Activated B cell treated with CpG ODN at 0.5 μM for 24 hours (primary cell): ENCODE measurements at places on chromosomes 4 and X.

DNA sequence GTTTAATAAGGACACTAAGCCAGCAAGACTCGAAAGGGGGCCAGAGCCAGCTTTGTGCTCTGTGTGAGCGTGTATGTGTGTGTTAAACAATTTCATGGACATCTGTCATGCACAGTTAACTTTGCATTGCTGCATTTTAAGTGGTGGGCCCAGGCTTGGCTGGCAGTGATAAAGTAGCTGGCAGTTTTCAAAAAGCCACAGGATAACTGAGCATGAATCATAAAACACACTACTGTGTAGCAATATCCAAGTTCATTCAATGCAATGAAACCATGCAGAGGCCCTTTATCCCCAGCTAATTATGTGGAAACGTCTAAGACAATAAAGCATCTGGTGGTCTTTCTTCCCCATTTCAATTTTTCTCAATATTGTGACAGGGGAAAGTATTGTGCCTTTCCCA lies 132.9 kb downstream of the NKX6-1 start:
- H3K36me3 ChIP-seq = no peaks in the 10 kb centered on the region
- H3K4me1 ChIP-seq = no peaks in the 10 kb centered on the region
- no peak overlapping the region for H3K4me3 ChIP-seq
- no peak for DNase-seq

- no peak overlapping the region for H3K27ac ChIP-seq
- no peaks in the 10 kb centered on the region for H3K36me3 ChIP-seq
- DNase-seq = no peak
- H3K4me1 ChIP-seq = no peaks in the 10 kb centered on the region
Observed at GRCh38 chr4:103498161-103499070, 221.4 kb downstream of the TACR3 start.

GRCh38 chr4:114728426-114728825 lies 129.8 kb downstream of the UGT8 start:
- no peak overlapping the region for H3K4me3 ChIP-seq
- no peak for DNase-seq
- no peaks in the 10 kb centered on the region for H3K27me3 ChIP-seq
- H3K36me3 ChIP-seq = no peaks in the 10 kb centered on the region
- H3K27ac ChIP-seq = no peak overlapping the region

- no peak overlapping the region for H3K4me3 ChIP-seq
- no peak for DNase-seq
- H3K36me3 ChIP-seq = no peaks in the 10 kb centered on the region
- peaks cover 26% of the 10 kb centered on the region for H3K4me1 ChIP-seq
- H3K27me3 ChIP-seq = peaks cover 12% of the 10 kb centered on the region
Observed at GRCh38 chr4:48030470-48030869, 13.9 kb downstream of the NIPAL1 start.

DNA sequence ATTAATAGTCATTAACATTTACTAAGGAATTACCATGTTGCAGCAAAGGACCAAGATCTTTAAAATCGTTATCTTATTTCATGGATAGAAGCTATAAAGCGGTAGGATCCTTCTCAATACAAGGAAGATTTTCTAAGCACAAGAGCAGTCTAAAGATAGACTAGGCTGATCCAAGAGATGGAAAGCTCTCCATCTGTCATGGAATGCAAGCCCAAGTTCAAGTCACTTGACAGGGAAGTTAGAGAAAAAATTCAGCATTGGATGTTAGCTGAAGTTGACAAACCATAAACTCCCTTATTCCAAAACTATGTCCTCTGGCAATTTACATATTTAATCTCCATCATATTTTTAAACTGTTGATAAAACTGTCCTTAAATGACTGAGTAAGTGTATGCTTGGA lies 177.7 kb downstream of the LDB2 start:
- H3K4me1 ChIP-seq = no peaks in the 10 kb centered on the region
- no peak overlapping the region for H3K27ac ChIP-seq
- H3K4me3 ChIP-seq = no peak overlapping the region
- H3K27me3 ChIP-seq = no peaks in the 10 kb centered on the region

DNA sequence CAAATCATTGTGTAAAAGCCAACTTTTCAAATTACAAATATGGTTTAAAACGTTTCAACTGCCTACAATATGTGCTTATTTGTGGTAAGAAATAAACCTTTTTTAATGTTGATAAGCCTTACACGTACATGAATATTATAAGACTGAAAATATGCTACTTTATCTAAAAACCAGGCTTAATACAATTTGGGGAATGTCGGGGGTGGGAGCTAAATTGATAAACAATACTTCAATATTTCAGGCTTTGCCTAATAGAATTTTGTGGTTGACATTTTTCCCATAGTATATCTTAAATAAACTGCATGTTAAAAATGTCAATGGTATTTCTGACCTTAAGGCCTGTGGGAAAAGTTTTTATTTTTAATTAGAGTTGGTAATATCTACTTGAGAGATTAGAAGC lies 69.8 kb upstream of the SLIT2 start:
- DNase-seq = no peak
- no peaks in the 10 kb centered on the region for H3K36me3 ChIP-seq
- H3K27ac ChIP-seq = no peak overlapping the region
- no peaks in the 10 kb centered on the region for H3K27me3 ChIP-seq
- H3K4me3 ChIP-seq = no peak overlapping the region

DNA sequence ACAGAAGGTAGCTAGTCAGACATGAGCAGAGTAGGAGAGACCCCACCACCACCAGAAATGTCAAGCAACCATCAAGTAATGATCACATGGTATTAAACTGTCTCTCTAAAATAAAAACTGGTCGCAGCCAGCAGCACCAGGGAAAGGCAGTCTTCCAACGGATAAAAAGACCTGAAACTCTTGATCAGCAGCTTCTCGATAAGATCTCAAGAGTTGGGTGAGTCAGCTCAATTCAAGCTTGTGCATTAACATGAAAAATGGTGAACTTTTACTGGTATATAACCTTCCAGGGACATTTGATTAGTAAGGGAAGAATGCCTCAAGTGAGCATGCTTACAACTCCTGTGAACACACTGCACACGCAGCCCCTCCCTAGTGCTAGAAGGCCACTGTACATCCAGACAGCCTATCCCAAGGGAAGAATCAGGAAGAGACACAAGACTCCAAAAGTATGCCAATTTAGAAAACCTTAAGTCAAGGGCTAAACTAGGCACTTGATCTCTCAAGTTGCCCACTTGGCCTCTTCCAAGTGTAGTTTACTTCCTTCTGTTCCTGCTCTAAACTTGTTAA lies 270.0 kb upstream of the GNPDA2 start:
- DNase-seq = no peak
- H3K27me3 ChIP-seq = no peaks in the 10 kb centered on the region
- no peaks in the 10 kb centered on the region for H3K36me3 ChIP-seq
- H3K27ac ChIP-seq = no peak overlapping the region
- no peak overlapping the region for H3K4me3 ChIP-seq

DNA sequence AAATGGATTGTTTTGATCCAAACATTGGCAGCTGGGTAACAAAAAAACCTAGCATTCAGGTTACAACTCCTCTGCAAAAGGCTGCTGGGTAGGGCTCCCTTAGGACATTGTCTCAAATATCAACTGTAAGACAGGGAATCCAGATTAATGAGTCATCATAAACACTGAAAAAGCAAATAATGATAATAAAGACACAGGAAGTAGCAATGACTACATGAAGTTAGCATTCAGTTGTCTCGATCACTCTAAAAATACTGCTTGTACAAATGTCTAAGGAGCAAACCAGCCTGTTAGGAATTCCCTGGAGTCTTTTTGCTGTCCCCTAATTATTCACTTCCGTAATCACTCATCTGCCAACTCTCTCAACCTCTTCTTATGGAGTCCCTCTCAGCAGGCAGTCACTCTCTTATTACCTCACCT lies 259.2 kb downstream of the GPC3 start:
- H3K27ac ChIP-seq = no peak overlapping the region
- no peaks in the 10 kb centered on the region for H3K36me3 ChIP-seq
- peaks cover 2% of the 10 kb centered on the region for H3K4me1 ChIP-seq
- DNase-seq = no peak
- no peak overlapping the region for H3K4me3 ChIP-seq

GRCh38 chr4:8324640-8325239 lies 55.2 kb downstream of the HTRA3 start:
- no peak overlapping the region for H3K27ac ChIP-seq
- DNase-seq = no peak
- H3K27me3 ChIP-seq = peaks cover 3% of the 10 kb centered on the region
- H3K4me1 ChIP-seq = no peaks in the 10 kb centered on the region
- H3K36me3 ChIP-seq = no peaks in the 10 kb centered on the region

GRCh38 chr4:74667438-74667837 lies 126.9 kb downstream of the BTC start:
- H3K36me3 ChIP-seq = no peaks in the 10 kb centered on the region
- no peak overlapping the region for H3K4me3 ChIP-seq
- no peak overlapping the region for H3K27ac ChIP-seq
- H3K4me1 ChIP-seq = no peaks in the 10 kb centered on the region
- no peak for DNase-seq
- peaks cover 10% of the 10 kb centered on the region for H3K27me3 ChIP-seq

DNA sequence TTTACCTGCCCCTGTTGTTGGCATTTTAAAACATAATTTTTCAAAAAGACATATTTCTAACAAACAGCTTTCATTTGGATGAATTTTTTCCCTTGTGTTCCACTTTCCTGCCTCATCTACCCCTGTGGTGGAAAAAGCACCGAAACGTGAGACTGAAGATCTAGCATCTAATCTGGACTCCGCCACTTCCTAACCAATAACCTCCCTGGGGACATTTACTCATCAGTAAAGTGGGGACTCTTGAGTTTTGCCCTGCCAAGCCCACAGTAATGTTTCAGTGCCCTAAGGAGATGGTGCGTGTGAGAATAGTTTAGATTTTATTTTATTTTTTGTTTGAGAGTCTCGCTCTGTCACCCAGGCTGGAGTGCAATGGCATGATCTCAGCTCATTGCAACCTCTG lies 56.7 kb downstream of the ADGRG2 start:
- DNase-seq = no peak
- no peak overlapping the region for H3K27ac ChIP-seq
- H3K4me1 ChIP-seq = no peaks in the 10 kb centered on the region

DNA sequence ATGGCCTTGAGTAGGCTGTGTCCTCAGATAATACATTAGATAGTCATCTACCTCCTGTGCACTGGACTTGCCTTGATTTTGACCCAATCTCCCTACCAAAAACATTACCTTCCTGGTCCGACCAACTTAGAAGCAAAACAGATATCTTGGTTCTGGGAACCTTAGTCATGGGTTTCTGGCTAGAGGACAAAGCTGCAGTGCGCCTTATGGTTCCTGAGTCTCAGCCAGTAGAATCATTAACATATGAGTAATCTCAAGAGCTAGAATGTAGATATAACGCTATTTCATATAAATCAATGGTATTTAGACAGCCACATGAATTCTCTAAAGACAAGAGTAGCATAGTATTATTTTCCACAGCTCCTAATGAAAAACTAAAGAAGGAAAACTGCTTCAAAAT lies 83.1 kb downstream of the GRIA3 start:
- H3K27me3 ChIP-seq = no peaks in the 10 kb centered on the region
- H3K4me1 ChIP-seq = no peaks in the 10 kb centered on the region
- H3K36me3 ChIP-seq = no peaks in the 10 kb centered on the region
- no peak for DNase-seq
- no peak overlapping the region for H3K27ac ChIP-seq

GRCh38 chr4:85107553-85107952 lies 141.1 kb upstream of the WDFY3 start:
- no peak overlapping the region for H3K27ac ChIP-seq
- no peak for DNase-seq
- H3K27me3 ChIP-seq = peaks cover 13% of the 10 kb centered on the region
- no peaks in the 10 kb centered on the region for H3K4me1 ChIP-seq
- no peaks in the 10 kb centered on the region for H3K36me3 ChIP-seq

GRCh38 chrX:110803506-110803905 lies 7.9 kb upstream of the CHRDL1 start:
- H3K4me1 ChIP-seq = no peaks in the 10 kb centered on the region
- H3K4me3 ChIP-seq = no peak overlapping the region
- H3K36me3 ChIP-seq = no peaks in the 10 kb centered on the region
- H3K27ac ChIP-seq = no peak overlapping the region

- peak overlapping the region; percentile 92 for H3K27ac ChIP-seq
- H3K27me3 ChIP-seq = no peaks in the 10 kb centered on the region
- DNase-seq = no peak
- peaks cover 30% of the 10 kb centered on the region for H3K36me3 ChIP-seq
- H3K4me3 ChIP-seq = peak overlapping the region; percentile 90
Observed at GRCh38 chrX:155071694-155072280, 479 bp downstream of the BRCC3 start.

- H3K27me3 ChIP-seq = no peaks in the 10 kb centered on the region
- DNase-seq = no peak
- H3K27ac ChIP-seq = no peak overlapping the region
- H3K36me3 ChIP-seq = no peaks in the 10 kb centered on the region
Observed at GRCh38 chrX:92260102-92260501, 480.9 kb downstream of the PCDH11X start.

GRCh38 chrX:3191201-3191600 lies 149.9 kb downstream of the ARSF start:
- H3K36me3 ChIP-seq = no peaks in the 10 kb centered on the region
- H3K4me1 ChIP-seq = no peaks in the 10 kb centered on the region
- H3K27ac ChIP-seq = no peak overlapping the region
- no peak for DNase-seq

DNA sequence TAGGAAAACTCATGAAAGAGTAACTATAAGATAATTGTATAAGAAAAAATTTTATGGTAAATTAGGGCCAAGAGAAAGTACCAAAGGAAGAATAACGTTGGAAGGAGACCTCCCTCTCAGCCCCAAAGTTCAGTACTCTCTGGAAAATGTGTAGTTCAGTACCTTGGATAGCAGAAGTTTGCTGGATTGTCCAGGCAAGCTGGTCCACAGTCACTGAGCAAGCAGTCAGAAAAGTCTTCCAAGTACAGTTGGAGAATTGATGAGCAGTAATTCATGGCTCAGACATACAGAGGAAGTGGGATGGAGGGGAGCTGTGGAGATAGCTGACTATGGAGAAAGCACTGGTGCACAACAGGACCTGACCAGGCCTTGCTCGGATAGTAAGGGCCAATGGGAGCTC lies 598.2 kb upstream of the NDST4 start:
- no peak for DNase-seq
- H3K4me1 ChIP-seq = no peaks in the 10 kb centered on the region
- no peaks in the 10 kb centered on the region for H3K27me3 ChIP-seq
- no peaks in the 10 kb centered on the region for H3K36me3 ChIP-seq
- no peak overlapping the region for H3K4me3 ChIP-seq

DNA sequence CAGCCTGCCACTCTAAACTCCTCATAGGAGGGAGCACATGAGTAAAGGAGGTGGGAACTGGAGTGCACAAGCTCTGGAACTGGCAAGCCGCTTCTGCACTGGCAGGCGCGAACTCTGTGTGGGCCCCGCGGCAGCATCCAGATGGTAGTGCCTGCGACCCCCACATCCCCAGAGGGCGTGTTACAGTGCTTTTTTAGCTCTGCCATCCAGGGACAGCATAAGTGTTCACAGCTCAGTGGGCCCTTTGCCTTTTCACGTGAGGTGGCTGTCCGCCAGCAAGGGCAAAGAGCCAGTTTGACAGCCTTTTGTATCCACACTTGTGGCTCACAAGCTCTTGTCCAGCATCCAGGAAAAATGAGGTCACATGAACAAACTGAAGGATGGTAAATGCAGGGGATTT lies 581.6 kb upstream of the DIAPH2 start:
- no peak overlapping the region for H3K4me3 ChIP-seq
- no peaks in the 10 kb centered on the region for H3K36me3 ChIP-seq
- H3K27me3 ChIP-seq = no peaks in the 10 kb centered on the region
- H3K4me1 ChIP-seq = no peaks in the 10 kb centered on the region
- no peak for DNase-seq
- H3K27ac ChIP-seq = no peak overlapping the region
